ENCODE measurements at places on chromosomes 5 and 9. TPM values are rescaled to one million over a fixed set of nuclear protein-coding genes. Genes with fewer than 3 reads are reported as not detected.

DNA sequence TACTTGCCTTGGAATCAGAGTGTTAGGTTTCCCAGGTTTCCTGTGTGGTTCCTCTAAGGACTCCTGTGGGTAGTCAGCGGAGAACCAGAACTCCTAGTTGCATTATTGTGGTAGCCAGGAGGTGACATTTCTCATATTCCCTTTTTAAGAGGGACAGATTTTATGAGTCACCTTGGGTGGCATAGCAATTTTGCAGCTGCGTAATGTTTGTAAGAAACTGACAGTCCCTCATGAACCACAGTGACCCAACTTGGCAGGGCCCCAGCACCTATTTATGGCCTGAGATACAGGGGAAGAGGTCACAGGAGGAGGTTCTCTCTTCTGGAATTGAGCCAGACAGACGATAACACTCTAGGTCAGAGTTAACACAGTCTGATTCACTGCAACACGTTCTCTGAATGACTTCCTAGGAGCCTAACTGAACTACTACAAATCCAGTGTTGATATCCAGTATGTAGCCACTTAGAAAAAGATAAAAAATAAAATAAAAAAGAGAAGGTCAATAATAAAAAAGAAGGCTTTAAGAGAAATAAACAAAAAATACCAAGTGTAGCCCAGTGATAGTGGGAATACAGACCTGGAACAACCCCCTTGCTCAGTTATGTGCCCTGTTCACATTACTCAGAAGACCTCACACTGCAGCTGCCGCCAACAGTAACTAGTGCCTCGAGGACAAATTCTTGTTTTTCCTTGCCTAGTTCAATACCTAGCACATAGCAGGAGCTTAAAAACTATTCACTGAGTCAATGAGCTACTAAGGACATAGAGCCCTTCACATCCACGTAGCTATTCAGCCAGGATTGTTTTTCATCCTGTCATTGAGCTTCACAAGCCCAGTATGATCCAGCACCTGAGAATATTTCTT is 50.7 kb upstream of the VLDLR start:
- peak; percentile 92 for DNase-seq

- DNase-seq = no peak
These were observed 22.1 kb downstream of the P4HA2 start for GRCh38 chr5:132205385-132206125.

DNA sequence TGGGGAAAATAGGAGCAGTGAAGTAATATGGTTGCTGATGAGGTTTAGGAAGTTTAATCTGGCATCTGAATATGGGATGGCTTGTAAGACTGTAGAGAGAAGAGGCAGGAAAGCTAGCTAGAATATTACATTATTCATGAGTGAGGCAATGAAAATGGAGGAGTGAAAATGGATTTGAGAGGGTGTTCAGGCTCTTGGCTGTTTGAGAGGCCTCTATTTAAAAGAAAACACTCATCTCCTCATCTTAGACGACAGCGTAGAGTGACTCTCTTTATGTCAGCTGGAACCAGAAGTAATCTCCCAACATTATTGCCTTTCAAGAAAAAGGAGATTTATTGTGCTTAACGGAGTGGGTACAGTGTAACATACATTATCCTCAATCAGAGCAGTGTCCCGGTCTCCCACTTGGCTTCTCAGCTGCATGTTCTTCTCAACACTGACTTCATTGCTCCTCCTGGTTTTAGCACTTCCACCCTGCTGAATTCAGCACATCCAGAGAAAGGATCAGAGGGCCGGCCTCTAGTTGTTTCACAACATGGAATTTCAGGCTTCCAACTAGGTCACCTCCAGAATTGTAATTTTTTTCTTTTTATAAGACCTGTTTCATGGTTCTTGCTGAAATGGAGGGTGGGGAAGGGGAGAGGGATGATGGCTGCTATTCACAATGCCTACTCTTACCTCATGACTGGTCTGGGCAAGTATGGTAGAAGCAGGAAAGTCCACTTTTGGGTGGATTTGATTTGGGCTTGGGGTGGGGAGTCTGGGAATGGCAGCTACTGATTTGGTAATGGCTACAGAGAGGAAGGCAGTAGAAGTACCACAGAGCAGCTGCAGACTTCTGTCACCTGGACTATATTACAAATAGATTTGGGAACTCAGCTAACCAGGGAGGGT is 52.9 kb upstream of the KIAA1958 start:
- DNase-seq = no peak

- no peak for DNase-seq
These were observed 192.7 kb downstream of the GOLPH3 start for GRCh38 chr5:31981361-31981945.

GRCh38 chr9:128637656-128638055 is 19.0 kb downstream of the DYNC2I2 start:
- DNase-seq = peak; percentile 52

GRCh38 chr9:137383081-137383783 is 39.7 kb downstream of the EXD3 start:
- DNase-seq = no peak

DNA sequence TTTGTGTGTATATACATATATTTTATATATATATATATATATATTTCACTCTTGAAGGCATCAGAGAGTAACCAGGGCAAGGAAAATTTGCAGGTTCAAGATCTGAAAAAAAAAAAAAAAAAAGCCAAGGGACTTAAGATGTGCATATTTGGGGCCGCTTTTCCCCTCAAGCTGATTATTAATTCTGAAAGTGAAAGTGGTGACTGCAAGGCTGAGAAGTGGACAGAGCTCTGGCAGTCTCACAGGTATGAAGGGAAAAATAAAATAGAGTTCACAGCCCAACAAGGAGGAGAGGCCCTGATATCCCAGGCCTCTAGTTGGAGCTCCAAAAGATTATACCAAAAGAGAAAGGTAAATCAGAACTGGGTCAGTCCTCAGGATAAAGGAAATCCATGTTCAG is 234.4 kb upstream of the GAS1 start:
- no peak for DNase-seq

DNA sequence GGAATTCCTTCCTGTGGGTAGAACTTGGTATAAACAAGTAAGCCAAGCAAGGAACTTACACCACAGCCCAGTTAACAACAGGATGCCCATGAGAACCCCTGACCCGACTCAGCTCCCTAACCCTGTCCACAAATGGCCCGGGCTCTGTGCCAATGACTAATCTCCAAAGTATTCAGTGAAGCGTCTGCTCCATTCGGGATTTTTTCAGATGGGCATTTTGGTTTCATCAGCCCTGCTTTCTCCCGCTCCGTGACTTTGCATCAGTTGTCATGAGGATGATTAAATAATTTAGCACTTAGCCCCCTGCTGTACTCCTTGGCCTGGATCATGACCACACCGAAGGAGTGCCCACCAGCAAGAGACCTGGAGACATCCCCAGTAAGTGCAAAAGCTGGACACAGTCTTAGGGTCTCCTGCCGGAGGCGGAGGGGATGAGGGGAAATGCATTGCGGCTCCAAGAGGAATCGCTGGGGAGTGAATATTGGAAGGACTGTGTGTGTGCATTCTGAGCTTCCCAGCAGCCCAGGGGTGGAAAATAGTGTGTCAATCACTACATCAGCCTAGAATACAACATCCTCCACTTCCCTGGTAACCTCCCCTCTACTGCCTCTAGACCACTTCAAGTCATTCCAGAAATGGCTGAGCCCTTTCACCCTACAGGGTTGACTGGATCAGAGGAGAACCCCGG is 41.4 kb upstream of the DNAH5 start:
- peak; percentile 91 for DNase-seq

GRCh38 chr9:19903076-19903475 is 114.2 kb upstream of the SLC24A2 start:
- DNase-seq = no peak

- DNase-seq = peak; percentile 72
These were observed 779.1 kb downstream of the NR2F1-AS1 start for GRCh38 chr5:92801911-92802310.

GRCh38 chr9:121989010-121989409 is 104.1 kb downstream of the TTLL11 start:
- DNase-seq = no peak

- DNase-seq = peak; percentile 32
These were observed 21.7 kb upstream of the SPINK7 start for GRCh38 chr5:148290271-148291195.

- DNase-seq = no peak
These were observed 201.3 kb downstream of the FANCC start for GRCh38 chr9:95116002-95116807.

DNA sequence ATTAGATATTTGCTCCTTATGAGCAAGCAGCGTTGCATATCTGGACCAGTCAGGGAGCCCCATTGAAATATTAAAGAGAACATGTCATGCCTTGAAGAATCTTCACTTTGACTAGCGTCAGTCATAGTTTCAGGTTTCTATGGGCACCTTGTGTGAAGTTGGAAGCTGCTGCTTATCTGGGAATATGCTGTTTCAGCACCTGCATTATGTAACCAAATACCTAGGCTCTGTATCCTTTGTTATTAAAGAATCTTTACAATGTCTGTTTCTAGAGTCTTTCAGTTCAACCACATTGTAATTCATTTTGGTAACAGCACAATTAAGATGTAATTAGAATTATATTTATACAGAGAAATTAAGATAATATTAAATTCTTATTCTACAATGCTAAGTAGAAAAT is 818.8 kb upstream of the TYRP1 start:
- no peak for DNase-seq

DNA sequence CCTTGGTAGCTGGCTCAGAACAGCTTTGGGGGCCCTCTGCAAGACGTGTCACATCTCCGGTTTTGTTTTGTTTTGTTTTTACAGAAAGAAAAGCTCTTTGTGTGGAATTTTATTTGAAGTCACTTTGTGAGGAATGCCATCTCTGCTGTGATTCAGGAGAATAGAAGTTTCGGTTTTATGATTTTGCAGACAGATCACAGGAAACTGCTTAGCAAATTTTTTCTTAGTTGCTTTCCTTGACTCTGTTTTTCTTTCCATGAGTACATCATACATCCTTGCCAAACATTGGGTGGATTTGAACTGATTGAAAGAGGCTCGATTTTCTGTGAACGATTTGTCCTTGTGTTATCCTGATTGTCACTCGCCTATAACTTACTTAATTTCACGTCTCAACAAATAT is 5.1 kb downstream of the SEMA5A start:
- peak; percentile 67 for DNase-seq

GRCh38 chr9:101311758-101312420 is 72.9 kb downstream of the BAAT start:
- peak; percentile 84 for DNase-seq

- no peak for DNase-seq
These were observed 18.9 kb upstream of the LRRC14B start for GRCh38 chr5:172421-172820.

GRCh38 chr5:177524941-177525655 is 8.3 kb upstream of the DDX41 start:
- DNase-seq = no peak

- no peak for DNase-seq
These were observed 99.3 kb downstream of the SLIT3 start for GRCh38 chr5:169201597-169201996.

GRCh38 chr5:10275460-10275859 is 25.4 kb downstream of the CCT5 start:
- DNase-seq = no peak

DNA sequence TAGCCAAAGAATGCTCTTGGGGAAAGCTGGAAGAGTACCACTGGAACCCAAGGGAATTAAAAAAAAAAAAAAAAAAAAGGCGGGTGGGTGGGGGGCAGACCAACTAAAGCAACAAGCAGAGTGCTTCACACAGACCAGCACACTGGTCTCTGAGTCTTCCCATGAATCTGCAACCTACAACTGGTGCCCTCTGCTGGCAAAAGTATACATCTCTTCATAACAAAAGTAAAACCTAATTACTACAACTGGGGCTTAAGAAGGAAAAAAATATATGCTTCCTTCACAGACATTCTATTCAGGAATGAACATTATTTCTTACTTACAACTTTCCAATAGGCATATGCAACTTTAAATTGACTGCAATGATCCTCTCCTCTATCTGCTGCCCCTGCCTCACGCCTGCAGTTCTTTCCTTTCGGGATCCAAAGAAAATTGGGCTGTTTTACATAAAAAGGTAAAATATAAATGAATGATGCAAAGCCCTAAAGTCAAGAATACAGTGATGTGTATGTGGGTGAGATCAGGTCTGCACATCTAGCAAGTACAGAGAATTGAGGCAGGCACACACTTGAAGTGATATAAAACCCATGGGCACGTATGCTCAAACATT is 7.2 kb upstream of the KLHL3 start:
- peak; percentile 76 for DNase-seq

Gene PCDHA9
- total RNA-seq = under 0.01 TPM

Gene ACOT12
- total RNA-seq = not detected

Gene CCDC192
- not detected for total RNA-seq

Gene IL4
- total RNA-seq = not detected

Gene SLC6A3
- total RNA-seq = not detected

Gene CCDC152
- total RNA-seq = 0.97 TPM
